ENCODE measurements at places on chromosomes 4 and X.

GRCh38 chrX:55907968-55908607, 190.5 kb downstream of the RRAGB start:
- DNase-seq = peak; percentile 47

GRCh38 chrX:109742722-109743121, 9.7 kb upstream of the ACSL4 start:
- no peak for DNase-seq

- no peak for DNase-seq
Observed at GRCh38 chrX:108299101-108299591, 139.1 kb downstream of the COL4A6 start.

- no peak for DNase-seq
Observed at GRCh38 chr4:36088542-36088941, 155.8 kb downstream of the ARAP2 start.

DNA sequence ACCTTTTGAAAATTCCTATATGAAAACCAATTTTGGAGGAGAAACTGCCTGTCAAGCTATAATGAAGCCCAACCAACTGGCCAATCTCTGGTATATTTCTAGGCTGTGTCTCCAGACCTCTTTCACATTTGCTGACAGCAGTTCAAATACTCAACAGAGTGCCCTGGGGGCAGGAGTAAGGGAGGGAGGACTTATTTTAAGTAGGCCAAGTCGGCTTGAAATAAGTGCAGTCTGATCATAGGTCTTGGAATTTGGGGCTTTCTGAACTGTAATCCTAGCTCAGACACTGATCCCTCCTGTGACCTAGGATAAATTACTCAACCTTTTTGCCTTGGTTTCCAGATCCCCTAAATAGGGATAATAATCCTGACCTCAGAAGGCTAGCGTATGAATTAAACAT, 59.4 kb upstream of the SLC7A11 start:
- no peak for DNase-seq

GRCh38 chr4:108199881-108200280, 31.1 kb upstream of the LEF1 start:
- DNase-seq = no peak

DNA sequence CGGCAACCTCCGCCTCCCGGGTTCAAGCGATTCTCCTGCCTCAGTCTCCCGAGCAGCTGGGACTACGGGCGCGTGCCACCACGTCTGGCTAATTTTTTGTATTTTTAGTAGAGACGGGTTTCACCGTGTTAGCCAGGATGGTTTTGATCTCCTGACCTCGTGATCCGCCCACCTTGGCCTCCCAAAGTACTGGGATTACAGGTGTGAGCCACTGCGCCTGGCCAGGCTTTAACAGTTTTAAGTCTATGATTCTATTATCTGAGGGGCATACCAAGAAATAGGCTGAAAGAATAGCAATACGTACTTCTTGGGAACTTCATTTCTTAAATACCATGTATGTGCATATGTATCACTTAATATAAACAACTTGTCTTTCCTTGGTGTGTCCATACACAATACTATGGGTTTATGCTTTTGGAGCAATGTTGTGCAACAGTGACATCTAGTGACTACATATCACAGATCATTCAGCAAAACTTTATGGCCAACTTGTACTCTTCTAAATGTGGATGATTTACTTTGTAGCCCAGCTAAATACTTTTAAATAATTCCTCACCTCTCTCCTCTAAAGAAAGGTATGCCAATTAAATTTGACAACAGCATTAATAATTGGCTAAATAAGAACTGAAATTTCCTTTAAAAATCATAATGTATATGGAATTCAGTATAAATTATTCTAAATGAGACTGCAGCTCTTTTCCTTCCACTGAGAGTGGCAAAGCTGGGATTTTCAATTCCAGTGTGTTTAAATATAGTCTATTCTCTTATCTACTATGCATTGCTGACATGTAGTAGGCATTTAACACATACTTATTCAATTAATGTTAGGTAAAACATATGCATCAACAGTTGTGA, 10.4 kb downstream of the SLC9B1 start:
- DNase-seq = peak; percentile 77

GRCh38 chrX:132088864-132089263, 39.0 kb downstream of the FRMD7 start:
- DNase-seq = peak; percentile 16
